Renal cortex interstitium (tissue), 15 donors: ENCODE measurements at places on chromosomes 2 and 18. TPM values are rescaled to one million over a fixed set of nuclear protein-coding genes. Genes with fewer than 3 reads are reported as not detected.

CARF gene
- 15.8 TPM for polyA plus RNA-seq

EMX1 gene
- polyA plus RNA-seq = 30.2 TPM

ANTXR1 gene
- 83.1 TPM for polyA plus RNA-seq

RGPD3 gene
- polyA plus RNA-seq = 0.67 TPM

DNA sequence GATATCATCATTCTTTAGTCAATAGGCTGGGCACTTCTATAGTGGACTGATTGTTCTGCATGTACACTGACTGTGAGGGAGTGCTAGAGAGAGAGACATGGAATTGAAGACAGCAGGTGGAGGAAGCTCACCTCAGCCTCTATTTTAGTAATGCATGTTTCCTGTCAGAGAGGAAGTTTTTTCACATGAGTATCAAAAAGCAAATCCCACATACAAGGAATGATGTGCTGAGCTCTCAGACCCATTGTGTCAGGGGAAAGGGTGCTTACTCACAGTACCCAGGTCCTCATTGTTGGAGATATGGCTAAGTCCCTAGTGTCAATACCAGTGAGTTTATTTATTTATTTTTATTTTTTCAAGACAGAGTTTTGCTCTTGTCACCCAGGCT, 9.9 kb upstream of the CDK15 start:
- no peak for DNase-seq

DNA sequence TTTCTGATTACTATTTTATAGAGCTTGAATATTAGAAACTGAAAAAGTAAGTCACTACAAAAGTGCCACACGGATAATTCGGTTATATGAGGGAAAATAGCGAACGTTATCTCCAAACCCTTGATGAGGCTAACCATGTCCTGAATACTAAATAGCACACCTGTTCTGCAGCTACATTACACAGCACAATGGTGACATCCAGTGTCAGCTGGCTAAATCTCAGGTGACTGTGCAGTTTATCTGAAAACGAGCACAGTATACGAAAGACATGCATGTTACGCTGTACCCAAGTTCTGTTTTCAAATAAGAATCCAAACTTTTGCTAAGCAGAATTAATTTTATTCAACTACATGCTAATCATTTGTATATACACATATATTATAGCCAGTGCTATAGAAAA, 9.0 kb downstream of the CCDC68 start:
- DNase-seq = no peak

- DNase-seq = no peak
These were observed 275.5 kb downstream of the SS18 start for GRCh38 chr18:25814841-25815458.

GRCh38 chr2:152565884-152566727, 151.2 kb downstream of the PRPF40A start:
- no peak for DNase-seq

- DNase-seq = no peak
These were observed 52.8 kb downstream of the IKZF2 start for GRCh38 chr2:213098612-213099011.

DNA sequence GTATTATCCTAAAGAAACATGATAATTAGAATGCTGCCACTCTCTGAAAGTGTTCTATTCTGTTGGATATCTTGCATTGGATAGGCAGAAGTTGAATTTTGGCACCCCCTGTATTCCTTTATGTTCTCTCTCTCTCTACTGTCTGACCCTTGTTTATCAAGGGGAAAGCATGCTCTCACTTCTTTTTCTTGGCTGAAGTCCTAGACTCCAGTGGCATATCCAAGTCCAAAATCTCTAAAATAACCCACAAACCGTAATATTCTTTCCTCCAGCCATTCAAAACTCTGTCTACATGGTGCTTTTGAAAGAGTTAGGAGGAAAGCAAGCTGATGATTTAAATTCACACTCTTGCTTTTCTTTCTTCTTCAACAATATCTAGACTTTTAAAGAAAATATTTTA, 669.7 kb downstream of the TDRD15 start:
- no peak for DNase-seq

DNA sequence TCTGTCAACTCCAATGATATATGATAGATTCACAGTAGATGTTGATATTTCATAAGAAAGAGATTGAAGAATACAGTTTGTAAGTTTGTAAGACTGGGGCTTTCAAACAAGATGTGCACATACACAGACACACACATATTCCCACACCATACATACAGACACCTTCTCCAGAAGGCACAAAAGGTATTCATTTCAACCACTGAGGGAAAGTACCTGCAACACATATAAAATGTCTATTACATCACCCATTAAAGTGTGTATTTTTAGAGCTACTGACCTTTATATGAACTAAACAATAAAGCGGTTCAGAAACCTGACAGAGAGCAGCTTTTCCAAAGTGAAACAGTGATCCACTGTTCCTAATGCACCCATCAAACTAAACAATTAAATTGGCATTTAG, 53.3 kb downstream of the CCDC148 start:
- no peak for DNase-seq

- no peak for DNase-seq
These were observed 5.5 kb upstream of the CYP26B1 start for GRCh38 chr2:72153026-72153791.

- DNase-seq = no peak
These were observed 83.8 kb downstream of the DOCK10 start for GRCh38 chr2:224958462-224958857.
